HT1080 (cell line): ENCODE measurements at places on chromosomes 4 and X.
A peak's percentile ranks its signal among the peaks of the same experiment; 100 is the strongest.

GRCh38 chr4:165481053-165481835 lies 102.4 kb downstream of the CPE start:
- no peak for DNase-seq

DNA sequence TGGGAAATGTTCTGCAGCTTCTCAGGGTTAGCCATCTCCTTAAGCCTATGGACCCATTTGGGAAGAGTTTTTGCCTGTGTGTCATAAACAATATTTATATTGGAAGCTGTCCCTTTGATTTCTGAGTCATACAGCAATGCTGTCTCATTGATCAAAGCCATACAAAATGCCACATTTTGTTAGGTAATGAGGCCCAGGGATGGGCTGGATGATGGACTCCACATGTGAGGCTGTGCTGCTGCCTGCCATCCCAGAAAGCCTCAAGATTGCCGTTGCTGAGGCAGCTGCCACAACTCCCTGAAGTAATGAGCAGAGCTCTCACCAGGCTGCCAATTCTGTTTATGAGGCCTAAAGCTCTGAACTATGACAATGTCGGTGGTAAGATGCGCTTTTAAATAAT lies 12.2 kb upstream of the GJB1 start:
- no peak for DNase-seq

DNA sequence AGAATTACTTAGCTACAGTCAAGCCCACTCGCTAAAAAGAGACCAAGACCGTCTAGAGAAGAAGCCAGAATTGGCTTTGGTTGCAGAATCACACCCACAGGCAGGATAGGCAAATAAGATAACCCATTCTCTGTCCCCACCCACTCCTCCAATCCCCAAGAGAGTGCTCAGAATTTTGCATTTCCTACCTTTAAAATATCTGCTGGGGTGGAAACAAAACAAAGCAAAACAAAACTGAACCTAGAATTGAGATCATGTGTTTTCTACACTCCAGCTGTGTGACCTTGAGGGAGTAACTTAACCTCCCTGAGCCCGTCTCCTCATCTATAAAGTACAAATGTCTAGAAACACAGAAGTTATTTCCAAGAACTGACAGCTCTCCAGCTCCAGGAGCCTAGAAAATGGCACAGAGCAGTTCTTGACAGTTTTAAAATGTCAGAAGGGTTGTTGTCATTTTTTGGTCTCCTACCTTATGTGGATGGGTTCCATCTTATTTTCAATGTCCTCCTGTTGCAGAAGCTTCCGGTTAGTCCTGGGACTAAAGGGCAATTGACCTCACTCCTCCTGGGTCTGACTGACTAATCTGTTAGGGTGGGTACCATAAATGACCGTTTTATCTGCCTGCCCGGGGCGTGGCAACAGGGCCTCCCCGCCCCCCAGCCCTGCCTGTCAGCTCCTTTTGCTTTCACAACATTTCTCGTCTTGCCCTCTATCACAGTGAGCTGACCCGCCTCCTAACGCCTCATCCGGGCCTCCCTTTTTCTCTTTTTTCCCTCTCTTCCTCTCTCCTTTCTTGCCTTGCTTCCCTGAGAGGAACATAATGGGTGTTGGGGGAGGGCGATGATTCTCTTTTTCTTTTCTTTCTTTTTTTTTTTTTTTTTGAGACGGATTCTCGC lies 114.0 kb downstream of the RBM47 start:
- DNase-seq, result no peak

DNA sequence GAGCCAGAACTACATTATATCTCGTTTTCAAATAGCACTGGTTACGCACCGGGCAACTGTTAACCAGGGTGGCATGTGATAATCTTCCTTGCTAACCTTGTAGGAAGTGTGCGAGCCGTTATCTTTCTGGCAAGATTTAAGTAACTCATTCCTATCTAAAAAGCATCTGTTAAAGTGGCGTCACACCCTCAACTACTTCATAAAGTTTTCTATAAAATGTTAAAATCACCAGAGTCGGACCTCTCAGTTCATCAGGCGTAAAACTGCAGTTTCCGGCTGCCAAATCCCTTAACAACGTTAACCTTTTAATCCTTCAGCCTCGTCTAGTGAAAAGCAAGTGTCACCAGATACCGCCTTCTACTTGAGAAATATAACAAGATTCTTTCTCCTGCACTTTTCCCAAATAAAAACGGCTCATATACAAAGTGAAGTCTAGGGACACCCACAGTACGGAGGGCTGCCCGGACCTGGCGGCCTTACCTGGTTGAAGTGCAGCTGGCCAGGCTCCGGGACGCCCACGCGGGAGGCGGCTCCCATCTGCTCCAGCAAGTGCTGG lies 1.2 kb downstream of the SLC39A8 start:
- DNase-seq, result peak; percentile 60

DNA sequence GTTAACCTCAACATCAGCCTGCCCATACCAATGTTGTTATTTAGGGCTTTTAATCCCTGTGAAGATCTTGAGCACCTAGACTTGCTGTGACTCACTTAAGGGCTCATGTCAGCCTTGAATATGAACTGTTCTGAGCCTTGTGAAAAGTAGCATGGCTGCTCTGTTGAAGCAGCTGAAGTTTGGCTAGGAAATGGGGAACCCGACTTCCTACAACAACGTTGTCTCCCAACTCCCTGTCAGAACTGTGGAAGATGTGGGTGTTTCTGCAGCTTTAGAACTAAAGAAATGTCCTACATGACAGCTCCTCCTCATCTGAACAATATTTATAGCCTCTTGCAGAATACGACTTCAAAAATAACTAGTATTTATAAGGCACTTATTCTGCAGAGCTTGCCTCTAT lies 27.5 kb downstream of the STOX2 start:
- no peak for DNase-seq

- no peak for DNase-seq
These were observed 127.4 kb downstream of the SLC39A8 start for GRCh38 chr4:102217775-102218355.

DNA sequence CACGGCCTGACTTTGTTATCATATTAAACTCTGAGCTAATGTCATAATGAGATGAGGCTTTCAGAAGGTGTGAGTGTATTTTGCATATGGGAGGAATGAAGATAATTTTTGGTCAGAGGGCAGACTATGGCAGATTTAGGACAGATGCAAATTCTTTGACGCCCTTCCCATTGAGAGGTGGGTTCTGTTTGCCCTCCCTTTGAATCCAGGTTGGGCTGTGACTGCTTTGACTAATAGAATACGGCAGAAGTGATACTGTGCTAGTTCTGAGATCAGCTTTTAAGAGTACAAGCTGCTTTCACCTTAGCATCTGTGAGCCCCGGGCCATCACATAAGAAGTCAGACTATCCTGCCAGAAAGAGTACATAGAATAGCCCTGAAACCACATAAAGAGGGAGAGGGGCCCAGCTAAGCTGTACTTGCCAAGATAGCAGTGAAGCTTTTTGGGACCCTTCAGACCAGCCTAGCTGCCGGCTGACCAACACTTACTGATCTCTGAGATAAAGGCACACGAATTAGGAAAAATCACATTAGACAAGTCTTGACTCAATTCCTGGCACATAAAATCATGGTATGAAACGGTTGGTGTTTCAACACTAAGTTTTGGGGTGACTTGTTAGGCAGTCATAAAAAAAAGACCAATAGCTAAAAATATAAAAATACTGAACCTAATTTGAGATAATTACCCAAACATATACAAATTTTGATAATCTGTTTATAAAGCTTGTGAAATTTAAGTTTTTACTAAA lies 166.7 kb upstream of the SH3RF1 start:
- no peak for DNase-seq

- no peak for DNase-seq
These were observed 312.1 kb upstream of the GATB start for GRCh38 chr4:152072906-152073305.

DNA sequence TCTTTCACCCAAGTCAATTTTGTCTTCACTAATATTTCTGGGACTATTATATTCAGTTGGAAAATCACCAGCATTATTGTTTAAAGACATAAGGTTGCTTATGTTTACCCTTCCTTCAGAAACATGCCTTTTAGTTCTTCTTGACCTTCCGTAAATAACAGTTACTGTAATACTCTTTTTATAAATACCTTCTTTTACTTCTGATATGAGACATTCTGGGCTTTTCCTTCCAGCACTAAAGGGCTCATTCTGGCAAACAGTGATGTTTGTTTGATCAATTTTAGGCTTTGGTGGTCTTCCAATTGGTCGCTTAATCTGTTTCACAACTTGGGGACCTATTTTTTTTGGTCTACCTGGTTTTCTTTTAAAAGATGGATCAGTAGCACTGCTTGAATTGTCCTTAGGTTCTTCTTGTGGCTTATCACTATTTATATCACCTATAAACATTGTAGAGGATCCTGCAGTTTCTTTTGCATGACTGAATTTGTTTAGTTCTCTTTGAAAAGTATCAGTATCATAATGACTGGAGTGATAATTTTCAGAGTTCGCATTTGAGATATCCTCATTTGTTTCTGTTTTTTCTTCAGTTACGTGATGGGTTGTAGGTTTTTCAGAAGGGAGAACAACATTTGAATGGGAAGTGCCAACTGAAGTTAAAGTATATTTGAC lies 64.8 kb downstream of the NCAPG start:
- DNase-seq, result no peak

- no peak for DNase-seq
These were observed 127.7 kb downstream of the RBMX2 start for GRCh38 chrX:130529531-130529930.

DNA sequence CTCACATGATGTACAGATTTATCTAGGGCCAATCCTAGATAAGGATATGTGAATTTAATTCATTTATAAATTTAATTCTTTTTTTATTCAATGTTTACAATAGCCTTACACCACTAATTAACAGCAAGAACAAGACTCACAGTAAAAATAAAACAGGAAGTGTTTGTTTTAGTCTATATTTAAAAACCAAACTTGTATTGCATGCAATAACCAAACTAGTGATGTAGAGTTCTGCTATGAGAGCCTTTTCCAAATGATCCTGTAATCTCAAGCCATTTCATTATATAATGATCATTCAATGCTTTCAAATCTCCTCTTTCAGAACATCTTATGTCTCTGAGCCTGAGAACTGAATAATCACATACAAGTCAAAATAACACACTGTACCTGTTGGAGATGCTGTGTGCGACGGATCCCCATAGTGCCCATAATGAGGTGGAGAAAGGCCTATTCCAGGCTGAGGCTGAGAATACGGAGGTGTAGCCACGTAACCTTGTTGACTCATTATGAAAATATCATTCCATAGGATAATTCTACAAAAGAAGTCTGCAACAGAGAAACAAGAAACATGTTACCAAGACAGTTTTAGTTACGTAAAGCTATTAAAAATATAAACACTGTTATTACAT lies 2.6 kb downstream of the SEC24D start:
- no peak for DNase-seq

DNA sequence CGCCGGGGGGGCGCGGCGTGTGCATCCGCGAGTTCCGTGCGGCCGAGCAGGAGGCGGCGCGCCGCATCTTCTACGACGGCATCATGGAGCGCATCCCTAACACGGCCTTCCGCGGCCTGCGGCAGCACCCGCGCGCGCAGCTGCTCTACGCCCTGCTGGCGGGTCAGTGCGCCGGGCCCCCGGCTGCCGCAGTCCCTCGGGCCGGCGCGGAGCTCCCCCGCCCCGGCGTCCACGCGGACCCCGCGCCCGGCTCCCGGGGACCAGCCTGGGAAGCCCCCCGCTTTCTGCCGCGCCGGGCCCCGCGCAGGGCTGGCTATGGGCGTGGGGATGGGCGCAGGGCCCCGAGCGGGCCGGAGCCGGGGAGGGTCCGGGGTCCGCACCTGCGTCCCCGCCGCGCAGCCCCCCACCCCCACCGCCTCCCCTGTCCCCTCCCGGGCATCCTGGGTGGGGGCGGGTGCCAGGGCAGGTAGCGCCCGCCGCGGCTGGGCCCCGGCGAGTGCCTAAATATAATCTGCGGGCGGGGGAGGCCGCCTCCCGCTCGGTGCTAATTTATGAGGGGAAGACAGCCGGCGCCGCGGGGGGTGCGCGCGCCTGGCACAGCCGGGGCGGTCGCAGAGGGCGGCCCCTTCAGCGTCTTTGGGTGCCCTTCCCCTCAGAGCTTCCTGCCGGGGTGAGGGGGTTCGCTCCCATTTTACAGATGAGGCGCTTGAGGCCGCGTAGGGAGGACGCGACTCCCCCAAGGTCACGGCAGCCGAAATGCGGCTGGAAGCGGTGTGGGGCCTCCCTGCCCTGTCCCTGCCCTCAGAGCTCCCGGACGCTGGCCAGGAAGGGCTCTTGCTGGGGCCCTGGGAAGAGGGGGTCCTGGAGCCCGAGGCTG lies 837 bp downstream of the NAT8L start:
- no peak for DNase-seq

DNA sequence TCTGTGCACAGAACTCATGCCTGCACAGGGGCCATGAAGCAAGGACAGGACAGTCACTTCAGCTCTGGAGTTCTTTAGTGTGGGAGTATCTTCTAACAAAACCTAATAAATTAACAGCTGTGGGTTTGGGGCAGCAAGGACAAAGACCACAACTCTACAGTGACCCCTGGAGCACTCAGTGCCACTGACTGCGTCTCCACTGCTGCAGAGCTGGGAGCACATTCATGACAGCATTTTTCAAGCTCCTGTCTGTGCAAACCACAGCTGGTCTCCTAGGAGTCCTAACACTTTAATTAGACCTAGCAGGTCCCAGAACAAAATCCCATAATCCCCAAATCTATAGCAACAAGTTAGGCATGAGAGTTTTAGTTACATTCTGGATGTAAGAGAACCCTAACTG lies 76.5 kb downstream of the RTL9 start:
- DNase-seq, result no peak

GRCh38 chr4:88998001-88998400 lies 59.0 kb downstream of the FAM13A start:
- no peak for DNase-seq

DNA sequence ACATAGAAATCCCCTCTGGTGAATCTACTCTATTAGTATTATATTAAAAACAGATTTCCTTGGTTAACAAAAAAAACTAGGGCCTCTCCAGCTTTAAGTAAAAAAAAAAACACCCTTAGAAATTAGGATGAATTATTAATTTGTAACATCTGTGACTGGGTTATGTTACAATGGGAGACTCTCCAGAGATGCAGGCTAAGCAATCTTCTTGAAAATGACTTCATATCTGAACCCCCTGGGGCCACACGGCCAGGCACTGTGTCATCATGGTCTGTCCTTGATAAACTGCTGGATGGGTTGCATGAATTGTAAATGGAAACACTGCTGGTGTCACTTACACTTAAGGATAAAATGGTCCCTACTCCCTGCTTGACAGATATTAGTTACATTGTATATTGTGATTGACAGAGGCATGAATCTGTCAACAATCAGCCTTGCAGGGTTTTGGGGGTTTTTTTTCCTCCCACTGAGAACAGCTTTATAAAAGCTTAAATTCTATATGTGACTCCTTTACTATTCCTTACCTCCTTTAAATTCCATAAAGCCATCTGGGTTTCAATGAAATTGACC lies 49.1 kb downstream of the PRKG2 start:
- DNase-seq, result no peak

- DNase-seq, result no peak
These were observed at the start of gene ZNF732 for GRCh38 chr4:304969-305680. Gene ZNF732, minus strand, starts transcription at chr4:305474. Its CDS starts 164 bp downstream, at chr4:305310.

DNA sequence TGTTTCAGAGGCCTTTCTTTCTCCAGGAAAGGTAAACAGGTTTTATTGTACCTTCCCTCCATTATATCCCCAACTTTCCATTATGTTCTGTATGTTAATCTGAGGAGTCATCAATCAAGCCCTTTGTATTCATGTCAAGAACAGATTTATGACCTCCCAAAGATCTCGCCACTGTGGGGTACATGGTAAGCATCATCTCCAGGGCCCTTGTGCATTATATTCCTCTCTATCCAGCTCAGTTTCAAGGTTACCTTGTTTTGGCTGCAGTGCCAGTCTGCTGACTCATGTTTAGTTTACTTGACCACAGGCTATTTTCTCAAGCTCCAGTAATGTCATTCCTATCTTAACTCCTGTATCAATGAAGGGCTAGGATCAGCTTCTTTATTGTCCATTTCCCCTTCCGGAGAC lies 125.1 kb upstream of the FRMPD4 start:
- peak; percentile 85 for DNase-seq

- no peak for DNase-seq
These were observed 197.1 kb downstream of the RASL11B start for GRCh38 chr4:53059256-53059655.
